ENCODE measurements at places on chromosomes 4 and X.

DNA sequence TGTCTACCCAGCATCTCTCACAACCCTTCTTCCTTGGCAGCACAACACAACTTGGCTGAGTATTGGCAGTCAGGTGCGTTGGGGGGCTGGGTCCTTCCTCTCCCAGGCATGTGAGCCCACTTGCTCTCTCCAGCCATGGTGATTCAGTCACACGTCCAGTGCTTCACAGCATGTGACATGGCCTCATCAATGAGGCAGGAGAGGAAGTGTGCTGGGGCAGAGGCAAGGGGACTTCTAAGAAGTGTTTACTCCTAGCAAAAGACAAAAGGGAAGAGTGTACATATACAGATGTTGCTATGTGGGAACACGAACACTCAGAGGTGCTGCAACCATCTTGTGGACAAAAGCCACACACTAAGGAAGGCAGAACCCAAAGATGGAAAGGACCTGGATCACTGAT, 380.8 kb downstream of the FBXW7 start:
- DNase-seq, result no peak

DNA sequence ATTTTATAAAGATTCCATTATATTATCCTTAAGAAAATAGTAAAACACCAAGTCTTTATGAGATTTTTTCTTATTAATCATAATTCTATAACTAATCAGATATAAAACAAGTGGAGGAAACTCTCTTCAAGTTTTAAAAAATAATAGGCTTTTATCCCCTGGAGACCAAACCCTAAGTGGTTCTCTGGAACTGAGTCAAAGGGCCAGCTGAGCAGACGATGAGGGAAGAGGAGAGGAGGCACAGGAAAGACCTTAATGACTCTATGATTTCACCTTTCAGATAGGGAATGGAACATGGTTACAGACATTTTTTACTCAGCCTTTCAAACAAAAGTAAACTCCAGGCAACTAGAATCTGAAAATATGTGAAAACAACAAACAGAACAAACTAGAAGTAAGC, 201.8 kb downstream of the SLC39A8 start:
- DNase-seq, result no peak

- DNase-seq, result no peak
Observed at GRCh38 chrX:45424326-45424725, 223.7 kb upstream of the DIPK2B start.

DNA sequence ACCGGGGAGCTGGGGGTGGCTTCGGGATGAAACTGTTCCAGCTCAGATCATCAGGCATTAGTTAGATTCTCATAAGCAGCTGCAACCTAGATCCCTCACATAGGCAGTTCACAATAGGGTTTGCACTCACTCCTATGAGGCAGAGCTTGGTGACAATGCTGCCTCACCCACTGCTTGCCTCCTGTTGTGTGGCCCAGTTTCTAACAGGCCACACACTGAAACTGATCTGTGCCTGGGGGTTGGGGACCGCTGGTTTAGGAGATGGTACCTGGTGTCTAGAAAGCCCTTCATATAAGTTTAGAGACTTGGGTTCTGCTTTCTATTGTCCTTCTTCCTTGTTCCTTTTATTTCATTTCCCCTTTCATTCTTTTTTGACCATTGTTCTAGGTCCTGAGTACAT, 234.2 kb downstream of the FRAS1 start:
- no peak for DNase-seq

DNA sequence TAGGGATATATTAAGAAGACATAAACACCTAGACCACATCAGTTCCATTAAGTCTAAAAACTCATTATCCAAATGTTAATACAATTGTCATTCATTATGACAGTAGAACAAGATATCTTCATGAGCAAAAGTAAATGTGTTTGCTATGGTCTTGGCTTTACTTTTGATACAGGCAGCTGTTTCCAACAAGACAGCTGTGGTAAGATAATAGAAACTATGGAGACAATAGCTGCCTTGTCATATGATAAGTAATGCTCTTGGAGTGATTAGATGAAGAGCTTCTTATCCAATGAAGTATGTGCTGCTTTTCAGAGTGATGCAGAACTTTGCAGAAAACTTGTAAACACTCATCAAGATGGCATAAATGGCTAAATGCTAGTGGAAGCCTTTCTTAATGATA, 1066.0 kb downstream of the FSTL5 start:
- DNase-seq, result no peak

Data from NCI-H774 (cell line).